ENCODE measurements at places on chromosomes 11 and 22.

DNA sequence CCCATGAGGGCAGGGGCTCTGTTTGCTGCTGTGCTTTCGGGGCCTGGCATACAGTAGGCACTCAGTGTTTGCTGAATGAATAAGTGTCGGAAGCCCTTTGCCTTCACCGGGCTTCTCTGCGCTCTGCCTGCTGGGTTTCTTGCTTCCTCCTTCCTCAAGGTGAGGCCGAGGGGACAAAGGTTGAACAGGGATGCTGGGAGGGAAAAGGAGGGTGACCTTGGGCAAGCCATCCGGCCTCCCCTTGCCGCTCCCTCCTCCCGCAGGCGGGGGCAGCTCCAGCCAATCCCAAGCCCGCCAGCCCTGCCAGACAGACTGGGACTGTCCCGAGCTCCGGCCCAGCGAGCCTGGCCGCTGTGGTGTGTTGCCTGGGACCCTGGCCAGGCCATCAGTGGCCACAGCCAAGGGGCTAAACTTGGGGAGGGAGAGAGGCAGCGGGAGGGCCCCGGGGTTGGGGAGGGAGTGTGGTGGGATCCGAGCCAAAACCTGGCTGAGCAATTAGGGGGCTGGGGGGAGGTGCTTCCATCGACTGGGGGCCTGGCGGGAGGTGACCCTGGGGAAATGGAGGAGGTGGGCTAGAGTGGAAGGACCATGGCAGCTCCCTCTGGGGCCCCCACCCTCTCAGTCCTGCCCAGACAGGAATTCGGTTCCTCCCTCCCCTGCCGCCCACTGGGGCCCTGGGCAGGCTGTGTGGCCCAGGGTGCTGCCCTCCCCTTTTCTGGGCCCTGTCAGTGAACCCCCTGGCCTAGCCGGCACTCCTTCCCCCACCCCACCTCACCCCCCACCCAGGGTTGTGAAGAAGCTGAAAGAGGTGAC is 3.4 kb upstream of the RCOR2 start:
- peak; percentile 56 for DNase-seq

DNA sequence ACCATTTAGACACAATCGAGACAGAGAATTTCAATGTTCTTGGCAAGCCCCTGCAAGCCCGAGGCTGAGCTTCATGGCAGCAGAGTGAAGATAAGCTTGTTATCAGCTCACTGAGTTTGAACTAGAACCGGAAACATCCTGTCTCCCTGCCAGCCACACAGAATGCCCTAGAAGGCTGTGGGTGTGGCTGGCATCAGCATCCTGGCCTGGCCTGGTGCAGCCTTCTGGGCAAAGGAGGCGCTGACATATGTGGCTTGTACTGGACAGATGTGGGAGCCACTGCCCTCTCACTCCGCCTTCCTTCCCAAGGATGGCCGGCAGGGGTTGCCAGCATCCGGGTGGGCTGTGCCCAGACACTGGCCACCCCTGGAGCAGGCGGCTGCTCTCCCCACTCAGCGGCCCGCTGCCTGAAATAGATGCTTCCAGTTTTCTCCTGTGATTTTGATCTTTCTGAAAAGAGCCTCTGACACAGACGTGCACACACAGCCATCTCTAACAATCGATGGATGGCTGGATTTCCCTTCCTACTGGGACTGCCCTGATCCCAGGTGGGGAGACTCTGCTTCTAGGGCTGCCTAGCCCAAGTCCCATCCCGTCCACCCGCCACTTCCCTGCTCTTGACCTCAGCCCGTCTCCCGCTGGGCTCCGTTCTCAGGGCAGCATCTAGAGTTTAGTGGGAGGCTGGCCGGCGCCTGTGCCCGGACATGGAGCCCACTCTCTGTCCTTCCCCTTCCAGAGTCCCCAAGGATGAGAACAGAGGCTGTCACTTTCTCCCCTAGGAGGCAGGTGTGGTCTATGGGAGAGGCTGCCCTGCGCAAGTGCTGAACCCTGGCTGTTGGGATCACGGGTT is 149.7 kb downstream of the CTTN start:
- no peak for DNase-seq

DNA sequence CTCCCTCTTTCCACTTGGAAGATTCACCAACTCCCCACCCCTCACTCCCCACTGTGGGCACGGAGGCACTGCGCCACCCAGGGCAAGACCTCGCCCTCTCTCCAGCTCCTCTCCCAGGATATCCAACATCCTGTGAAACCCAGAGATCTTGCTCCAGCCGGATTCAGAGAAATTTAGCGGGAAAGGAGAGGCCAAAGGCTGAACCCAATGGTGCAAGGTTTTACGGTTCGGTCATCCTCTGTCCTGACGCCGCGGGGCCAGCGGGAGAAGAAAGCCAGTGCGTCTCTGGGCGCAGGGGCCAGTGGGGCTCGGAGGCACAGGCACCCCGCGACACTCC is 397 bp upstream of the CD44 start:
- DNase-seq: no peak

GRCh38 chr11:115325523-115325922 is 178.7 kb downstream of the CADM1 start:
- no peak for DNase-seq

- DNase-seq: no peak
Measured at GRCh38 chr11:94750319-94751217, 17.6 kb upstream of the AMOTL1 start.
